ENCODE measurements at places on chromosomes 4 and X. TPM values are rescaled to one million over a fixed set of nuclear protein-coding genes. Genes with fewer than 3 reads are reported as not detected.

DNA sequence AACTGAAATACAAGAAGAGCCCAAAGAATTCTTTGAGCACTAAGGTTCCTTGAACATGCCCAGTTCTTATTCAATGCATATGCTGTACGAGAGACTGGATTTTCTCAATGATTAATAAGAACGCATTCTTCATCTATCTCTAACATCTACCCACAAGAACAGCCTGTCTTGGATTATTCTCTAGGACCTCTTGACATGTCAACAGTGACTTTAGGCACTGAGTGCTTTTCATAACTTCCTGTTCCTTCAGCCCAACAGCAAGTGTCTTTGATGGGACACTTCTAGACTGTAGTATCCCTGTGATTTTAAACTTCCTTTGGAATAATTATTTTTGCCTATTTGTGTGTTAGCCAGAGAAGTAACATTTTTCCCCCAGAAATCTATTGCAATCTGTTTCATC, 69.3 kb downstream of the OPHN1 start:
- no peak for DNase-seq

GRCh38 chr4:182854466-182854865, 62.7 kb downstream of the DCTD start:
- no peak for DNase-seq

- no peak for DNase-seq
These were observed 56.1 kb downstream of the INTS12 start for GRCh38 chr4:105652286-105652888.

- DNase-seq, result no peak
These were observed 17.3 kb upstream of the SEL1L3 start for GRCh38 chr4:25879991-25880651.

The PABPC1L2B gene
- not detected for total RNA-seq

The ZNF141 gene
- 6.6 TPM for total RNA-seq

GRCh38 chr4:174910271-174910670, 7.9 kb upstream of the ADAM29 start:
- DNase-seq, result peak; percentile 3

DNA sequence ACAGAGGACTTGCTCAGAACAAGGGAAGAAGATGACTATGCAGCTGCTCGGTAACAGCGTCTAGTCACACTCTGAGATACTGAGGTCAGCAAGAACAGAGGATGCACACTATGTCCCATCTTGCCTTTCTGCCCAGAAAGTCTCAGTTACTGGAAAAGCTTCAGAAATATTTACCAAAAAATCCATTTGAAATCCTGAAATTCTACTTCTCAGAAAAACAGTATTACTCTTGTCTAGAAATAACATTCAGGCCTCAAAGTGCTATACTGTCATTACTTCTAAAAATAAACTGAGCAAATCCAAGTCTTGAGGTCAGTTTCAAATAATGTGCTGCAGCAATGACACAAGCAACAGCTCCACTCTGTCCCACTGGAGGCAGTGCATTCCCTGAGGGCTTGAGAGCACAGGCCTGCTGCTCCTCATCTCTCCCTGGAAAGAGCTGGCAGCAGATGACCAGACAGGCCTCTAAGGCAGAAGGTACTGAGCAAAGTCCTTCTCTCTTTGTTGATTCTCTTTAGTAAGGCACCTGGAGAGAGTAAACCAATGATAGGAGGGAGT, 76.9 kb downstream of the CAMK2D start:
- peak; percentile 67 for DNase-seq

DNA sequence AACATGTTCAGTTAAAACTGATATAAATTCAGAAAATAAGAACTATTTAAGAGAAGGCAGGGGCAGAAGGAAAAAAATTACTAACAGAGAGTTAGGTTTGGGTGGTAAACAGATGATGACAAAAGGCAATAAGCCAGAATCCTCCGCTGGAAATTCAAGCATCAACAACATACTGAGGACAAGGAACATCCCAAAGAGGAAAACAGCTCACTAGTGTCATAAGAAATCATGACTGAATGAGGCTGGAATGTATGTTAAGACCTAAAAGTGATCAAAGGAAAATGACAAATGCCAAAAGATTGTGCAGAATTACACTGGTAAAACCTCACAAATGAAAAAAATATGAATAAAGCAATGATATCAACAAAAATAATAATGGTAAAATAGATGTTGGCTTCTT, 88.4 kb downstream of the WDFY3 start:
- DNase-seq, result peak; percentile 86

DNA sequence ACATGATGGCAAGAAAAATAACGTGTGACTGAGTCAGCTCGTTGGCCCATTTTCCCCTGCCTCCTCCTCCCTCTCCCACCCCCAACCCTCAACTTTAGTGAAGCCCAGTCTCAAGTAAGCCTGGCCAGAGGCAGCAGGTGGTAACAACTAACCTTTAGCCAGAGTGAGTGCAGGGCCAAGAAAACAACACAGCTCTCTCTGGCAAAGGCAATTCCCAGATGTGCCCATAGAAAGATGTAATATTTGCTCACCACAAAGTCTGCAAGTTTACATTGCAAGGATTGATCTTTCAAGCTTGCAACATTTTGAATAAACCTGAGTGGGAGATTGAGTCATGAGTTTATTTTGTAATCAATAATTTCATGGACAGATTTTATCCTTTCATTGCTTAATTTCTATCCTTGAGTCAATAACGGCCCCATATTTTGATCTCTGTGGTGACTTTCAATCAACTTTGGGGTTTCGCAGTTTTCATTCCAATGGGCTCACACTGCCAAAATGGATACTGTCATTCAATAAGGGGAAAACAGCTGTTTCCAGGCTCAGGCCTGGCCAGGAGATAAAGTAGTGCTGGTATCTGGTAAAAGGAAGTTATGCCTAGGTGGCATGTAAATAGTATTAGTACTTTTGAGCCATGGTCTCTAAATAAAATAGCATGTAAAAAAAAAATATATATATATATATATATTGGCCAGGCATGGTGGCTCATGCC, 130.7 kb upstream of the TMEM164 start:
- DNase-seq, result no peak

- no peak for DNase-seq
These were observed 125.5 kb upstream of the JADE1 start for GRCh38 chr4:128684016-128684415.

DNA sequence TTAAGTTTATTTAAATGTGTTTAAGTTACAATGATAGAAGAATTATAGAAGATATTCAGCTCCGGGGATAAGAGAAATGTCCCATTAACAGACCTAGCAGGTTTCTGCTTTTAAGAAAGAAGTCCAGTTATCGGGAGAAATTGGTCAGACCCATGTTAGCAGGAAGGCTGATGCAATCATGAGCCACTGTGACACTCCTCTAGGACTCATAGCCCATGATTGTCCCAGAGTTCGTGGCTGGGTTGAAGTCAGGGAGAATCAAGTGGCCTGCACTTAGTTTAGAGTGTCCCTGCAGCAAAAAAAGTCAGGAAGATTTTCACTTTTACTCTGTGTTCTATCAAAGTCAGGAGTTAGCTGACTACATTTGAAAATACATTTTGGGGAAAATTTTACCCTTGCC, 72.0 kb downstream of the TMEM144 start:
- peak; percentile 26 for DNase-seq

The VCX3A gene
- 5.6 TPM for total RNA-seq

GRCh38 chrX:33909836-33910235, 222.3 kb downstream of the FAM47A start:
- no peak for DNase-seq

The DCX gene
- total RNA-seq, result not detected

- no peak for DNase-seq
These were observed at the start of gene RASSF6 for GRCh38 chr4:73620115-73620792. RASSF6 (minus strand) TSS chr4:73620436; CDS start chr4:73611795, 8,641 bp downstream.

- peak; percentile 72 for DNase-seq
These were observed 22.2 kb downstream of the TRIM61 start for GRCh38 chr4:164955107-164955805.

DNA sequence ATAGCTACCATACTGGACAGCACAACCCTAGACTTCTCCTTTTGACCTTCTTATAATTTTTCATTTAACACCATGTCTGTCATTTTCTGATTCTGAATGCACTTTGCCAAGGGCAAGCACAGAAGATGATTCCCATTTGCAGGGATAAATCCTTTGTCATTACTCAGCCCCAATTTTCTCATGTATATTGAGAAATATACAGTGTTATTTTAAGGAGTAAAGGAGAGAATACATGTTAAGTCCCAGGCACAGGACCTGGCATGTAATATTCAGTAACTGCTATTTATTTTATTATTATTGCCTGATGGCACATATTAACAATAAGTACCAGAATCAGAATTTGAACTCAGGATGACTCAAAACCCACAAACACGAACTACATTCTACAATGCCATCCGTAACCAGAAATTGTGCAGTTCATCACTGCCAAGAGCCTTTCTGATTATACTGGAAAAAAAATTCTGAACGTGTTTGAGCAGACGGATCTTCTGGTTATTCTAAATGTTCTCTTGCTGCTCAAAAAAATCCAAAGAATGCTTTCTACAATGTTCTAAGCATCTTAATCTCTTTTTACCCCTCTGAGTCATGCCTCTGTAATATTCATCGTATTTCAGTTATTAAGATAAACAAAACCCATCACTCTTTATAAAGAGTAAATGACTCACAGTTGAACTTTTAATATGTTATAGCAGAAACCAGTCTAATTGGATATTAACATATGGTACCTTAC, 170.0 kb downstream of the MID1 start:
- DNase-seq, result peak; percentile 84

GRCh38 chr4:56681853-56682525, 893 bp upstream of the HOPX start:
- no peak for DNase-seq

GRCh38 chrX:31225819-31226218, 154.0 kb upstream of the FTHL17 start:
- no peak for DNase-seq

DNA sequence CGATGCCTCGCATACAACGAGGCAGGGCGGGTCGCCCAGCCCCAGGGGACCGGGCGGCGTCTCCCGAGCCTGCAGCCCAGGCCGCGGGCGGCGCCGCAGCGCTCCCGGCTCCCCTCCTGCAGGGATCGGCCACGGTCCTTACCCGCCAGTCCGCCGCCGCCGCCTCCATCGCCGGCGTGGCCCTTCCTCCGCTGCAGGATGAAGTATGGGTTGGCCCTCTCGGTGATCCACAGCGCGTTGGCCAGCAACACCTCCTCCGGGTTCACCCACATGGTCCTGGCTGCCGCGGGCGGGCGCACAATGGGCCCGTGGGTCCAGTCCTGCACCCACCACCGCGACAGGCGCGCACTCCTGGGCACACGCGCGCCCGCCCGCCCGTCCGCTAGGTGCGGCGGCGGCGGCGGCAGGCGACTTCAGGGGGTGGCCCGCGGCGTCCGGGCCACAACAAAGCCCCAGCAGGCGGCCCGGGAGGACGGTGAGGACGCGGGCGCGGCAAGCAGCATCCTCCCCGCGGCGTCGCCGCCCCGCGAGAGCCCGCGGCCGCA, 339 bp downstream of the TBC1D9 start:
- DNase-seq, result peak; percentile 49

- DNase-seq, result peak; percentile 9
These were observed 544.5 kb downstream of the PPP4R3C start for GRCh38 chrX:26918631-26919030.

GRCh38 chr4:12084690-12085089, 656.0 kb upstream of the HS3ST1 start:
- DNase-seq, result no peak

The TMPRSS11F gene
- total RNA-seq, result not detected

The FOXR2 gene
- not detected for total RNA-seq

Data from M059J (cell line).